Activated naive CD4-positive, alpha-beta T cell treated with anti-CD3 and anti-CD28 coated beads, Interleukin-2, amount 50 U/mL, for 72 hours (primary cell): ENCODE measurements at places on chromosomes 11 and 22.

DNA sequence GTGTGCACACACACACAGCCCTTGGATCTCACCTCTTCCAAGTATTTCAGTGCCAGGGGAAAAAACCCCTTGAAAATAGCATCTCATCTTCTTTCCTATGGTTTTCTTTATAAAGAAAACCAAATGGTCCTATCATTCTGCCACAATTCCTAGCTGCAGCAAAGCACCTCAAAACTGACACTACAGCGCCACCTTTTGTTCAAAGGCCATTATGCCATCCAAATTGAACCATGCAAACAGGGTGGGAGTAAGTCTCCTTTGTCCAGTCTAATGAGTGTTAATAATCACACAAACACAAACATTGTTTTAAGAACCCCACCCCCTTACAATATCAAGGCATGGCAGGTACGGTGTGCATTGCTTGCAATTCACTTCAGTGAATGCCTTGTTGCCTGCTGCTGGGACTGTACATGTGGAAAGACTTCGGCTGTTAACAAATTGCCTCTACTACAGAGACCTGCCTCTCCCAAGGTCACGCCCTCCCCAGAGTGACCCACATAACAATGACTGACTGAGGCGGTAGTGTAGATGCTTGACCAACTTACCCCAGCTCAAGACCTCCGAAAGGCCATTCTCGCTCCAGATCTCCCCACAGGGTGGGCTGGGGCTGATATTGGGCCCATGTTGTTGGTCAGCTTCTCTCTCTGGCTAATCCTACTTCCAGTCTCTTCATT lies 31.7 kb downstream of the FAM181B start:
- DNase-seq: peak; percentile 23

- DNase-seq: no peak
Observed at GRCh38 chr11:118443590-118444218, 7.4 kb downstream of the KMT2A start.

DNA sequence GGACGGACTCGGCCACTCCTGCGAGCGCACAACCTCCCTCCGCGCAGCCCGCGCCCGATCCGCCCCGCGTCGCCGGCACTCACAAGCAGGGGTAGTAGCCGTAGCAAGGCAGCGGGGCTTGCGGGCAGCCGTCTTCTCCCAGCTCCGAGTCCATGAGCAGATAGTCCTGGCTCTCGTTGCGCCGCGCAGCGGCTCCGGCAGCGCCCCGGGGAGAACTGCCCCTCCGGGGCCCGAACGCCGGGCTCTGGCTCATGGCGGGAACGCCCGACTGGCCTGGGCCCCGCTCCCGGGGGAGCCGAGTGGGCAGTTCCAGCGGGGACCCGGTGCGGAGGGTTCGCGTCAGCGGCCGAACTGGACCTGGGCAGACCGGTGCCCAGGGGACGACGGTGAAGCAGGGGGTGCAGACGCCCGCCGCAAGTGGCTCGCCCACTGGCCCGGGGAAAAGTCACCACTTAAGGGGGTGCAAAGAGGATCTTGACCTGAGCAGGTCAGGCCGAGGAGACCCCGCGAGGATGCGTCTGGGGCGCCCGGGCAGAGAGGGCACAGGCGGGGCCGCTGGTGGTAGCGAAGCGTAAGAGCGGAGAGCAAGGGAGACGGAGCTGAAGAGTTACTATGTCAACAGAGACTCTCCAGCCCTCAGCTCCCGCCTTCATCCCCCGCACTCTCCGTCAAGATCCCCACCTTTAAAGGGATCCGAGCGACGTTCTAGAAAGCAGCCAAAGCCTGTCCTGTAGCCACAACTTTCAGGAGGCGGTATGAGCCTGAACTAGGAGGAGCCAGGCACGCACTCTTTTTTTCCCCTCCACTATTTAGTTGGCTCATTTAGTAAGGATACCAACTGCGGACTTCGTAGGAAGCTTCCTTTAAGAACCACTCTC lies at the start of gene TRPC6:
Gene TRPC6, minus strand, starts transcription at position 757 of the 878 bp plus-strand sequence. Its CDS starts 504 bp downstream, at position 253.
- no peak for DNase-seq

DNA sequence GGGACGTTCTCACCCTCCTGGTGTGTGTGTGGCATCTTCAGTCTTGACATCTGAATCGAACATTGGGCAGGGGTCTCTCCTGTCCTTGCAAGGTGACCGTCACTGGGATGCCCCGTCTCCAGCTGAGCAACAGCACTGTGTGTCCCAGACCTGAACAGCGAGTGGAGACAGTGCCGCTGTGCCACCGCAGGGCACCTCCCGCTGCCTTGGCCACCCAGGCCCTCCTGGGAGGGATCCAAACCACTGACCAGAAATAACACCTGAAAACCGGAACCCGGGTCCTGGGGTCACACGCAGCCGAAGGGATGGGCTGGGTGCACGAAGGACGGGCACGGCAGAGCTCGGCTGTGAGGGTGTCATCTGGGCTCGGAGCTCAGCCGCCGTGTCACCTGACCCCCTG lies 102.2 kb downstream of the BRD1 start:
- DNase-seq: no peak

DNA sequence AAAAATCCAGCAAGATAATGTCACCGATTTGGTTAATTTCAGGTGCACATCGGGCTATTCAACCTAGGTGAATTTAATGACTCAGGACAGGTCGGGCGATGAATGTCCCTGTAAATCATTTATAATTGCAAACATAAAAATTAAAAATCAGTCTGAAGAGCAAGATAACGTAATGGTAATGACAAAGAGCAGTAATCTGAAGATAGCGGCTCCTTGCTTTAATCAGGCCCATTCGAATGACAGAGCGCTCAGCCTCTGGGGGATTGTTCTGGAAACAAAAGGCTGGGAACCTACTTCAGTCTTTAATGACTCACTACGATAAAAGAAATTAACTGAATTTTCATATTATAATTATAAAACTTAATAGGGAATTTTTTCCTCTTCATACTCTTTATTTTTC lies 61.3 kb downstream of the RCN1 start:
- DNase-seq: no peak

DNA sequence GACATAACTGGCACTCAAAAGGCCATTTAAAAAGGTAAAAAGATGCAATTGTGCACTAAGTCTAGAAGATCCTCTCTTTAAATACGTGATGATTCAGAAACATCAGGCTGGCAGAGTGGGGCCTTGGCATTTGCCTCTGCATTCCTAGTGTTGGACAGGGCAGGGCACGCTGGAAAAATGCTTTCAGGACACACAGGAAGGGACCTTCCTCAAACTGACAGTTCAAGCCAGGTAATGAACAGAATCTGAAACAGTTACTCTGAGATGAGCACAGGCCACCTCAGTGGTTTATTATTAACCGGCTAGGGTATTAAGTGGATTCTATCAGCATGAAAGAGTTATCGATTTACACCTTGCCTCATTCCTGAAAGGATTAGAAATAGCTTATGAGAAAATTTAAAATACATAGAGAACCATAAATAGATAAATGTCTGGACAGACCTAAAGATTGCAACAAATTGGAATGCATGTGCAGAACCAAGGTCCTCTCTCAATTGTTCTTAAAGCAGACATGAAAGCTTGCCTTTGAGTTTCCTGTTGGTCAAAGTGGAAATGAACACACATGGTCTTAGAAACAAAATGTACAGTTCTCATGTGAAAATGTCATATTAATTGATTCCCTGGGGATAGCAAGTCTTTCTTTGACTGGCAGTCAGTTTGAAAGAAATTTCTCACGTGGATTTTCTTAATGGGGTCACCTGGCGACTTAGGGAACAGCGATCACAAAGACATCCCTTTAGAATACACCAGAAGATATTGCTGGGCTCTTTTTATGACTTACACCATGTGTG lies 21.5 kb upstream of the CSNK2A3 start:
- DNase-seq: no peak
